ENCODE measurements at places on chromosomes 1 and 21.

GRCh38 chr1:244672946-244673682 lies 20.2 kb downstream of the DESI2 start:
- no peak for DNase-seq

DNA sequence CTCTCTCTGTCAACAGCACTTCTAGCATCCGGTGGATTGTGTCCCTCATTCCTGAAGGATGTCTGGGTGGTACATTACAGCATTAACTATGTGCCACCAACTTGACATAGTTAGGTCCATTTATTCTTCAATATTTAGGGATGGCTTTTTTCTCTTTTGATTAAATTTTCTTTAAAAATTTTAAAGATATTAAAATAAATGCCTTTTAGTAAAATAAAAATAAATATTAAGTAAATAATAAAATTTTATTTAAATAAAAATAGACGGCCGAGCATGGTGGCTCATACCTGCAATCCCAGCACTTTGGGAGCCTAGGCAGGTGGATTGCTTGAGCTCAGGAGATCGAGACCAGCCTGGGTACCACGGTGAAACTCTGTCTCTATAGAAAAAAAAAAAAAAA lies 9.7 kb upstream of the KLHL20 start:
- DNase-seq = no peak

DNA sequence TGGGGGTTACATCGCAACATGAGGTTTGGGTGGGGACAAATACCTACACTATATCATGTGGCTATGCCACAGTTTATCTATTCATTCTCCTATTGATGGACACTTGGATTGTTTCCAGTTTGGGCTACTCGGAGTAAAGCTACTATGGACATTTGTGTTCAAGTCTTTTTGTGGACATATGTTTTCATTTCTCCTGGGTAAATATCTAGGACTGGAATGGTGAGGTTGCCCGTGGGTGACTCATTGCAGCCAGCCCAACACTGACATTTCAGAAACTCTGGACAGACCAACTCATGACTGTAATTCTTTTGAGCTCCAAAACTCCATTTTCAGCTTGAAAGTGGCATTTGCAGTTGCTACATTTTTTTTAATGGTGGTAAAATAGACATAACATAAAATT lies 82.7 kb downstream of the KAZN start:
- no peak for DNase-seq

- no peak for DNase-seq
Observed at GRCh38 chr1:59397139-59397858, 100.4 kb downstream of the FGGY start.

- DNase-seq = no peak
Observed at GRCh38 chr1:63316984-63317816, 5.2 kb upstream of the FOXD3 start.

DNA sequence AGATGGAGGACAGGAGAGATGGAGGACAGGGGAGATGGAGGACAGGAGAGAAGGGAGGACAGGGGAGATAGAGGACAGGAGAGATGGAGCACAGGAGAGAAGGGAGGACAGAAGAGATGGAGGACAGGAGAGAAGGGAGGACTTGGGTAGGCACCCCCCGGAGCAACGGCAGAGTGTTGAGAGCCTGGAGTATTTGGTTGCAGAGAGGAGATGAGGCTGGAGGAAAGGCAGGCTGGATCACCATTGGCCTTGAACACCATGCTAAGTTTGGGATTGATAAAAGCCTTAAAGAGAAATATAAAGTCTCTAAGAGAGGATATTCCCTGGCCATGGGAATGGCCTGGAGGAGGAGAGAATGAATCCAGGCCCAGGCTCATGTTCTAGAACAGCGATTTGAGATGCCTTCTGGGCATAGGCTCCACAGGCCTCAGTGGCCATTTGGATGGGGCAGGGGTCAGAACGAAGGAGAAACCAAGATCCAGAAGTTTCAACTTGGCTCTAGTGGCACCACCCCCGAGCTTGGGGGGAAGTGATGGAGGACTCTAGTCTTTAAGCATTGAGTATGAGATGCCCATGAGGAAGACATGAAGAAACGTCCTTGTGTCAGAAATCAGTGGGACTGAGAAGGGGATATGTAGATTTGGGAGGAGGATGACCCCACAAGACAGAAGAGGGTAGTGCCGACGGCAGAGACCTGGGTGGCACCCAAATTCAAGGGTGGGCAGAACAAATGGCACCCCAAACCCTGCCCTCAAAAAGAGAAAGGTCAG lies 47.9 kb upstream of the EDN2 start:
- DNase-seq = no peak

- DNase-seq = no peak
Observed at GRCh38 chr1:170445096-170445495, 86.9 kb upstream of the GORAB start.

- peak; percentile 5 for DNase-seq
Observed at GRCh38 chr21:45935628-45936027, 45.9 kb upstream of the COL6A1 start.

GRCh38 chr21:27571706-27572105 lies 604.8 kb upstream of the ADAMTS5 start:
- DNase-seq = peak; percentile 59

- DNase-seq = no peak
Observed at GRCh38 chr1:47898133-47898845, 98.9 kb downstream of the TRABD2B start.

DNA sequence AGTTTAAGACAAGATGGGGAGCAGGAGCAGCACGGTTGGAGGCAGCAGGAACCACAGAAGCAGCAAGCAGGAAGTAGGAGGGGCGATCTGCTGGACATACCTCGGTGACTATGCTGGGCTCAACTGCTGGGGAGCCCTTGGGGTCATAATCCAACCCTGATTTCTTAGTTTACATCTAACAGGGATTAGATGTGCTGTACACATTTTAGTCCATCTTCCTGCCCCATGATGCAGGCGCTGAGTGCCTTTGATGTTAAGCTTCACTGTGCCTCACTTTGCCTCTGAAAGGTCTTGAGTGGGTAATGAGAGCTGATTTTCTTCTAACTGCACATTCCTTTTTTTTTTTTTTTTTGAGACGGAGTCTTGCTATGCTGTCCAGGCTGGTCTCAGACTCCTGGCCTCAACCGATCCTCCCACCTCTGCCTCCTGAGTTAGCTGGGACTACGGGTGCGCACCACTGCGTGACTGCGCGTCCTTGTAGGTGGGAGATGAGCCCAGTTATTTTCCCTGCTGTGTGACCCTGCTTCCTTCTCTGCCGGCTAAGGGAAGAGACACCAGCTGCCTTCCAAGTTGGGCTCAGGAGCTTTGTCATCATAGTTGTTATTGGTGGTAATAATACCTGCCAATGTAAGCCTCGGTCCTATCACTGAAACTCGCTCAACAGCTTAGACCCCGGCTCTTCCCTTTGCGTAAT lies 1.1 kb upstream of the RCAN3 start:
- DNase-seq = peak; percentile 11

DNA sequence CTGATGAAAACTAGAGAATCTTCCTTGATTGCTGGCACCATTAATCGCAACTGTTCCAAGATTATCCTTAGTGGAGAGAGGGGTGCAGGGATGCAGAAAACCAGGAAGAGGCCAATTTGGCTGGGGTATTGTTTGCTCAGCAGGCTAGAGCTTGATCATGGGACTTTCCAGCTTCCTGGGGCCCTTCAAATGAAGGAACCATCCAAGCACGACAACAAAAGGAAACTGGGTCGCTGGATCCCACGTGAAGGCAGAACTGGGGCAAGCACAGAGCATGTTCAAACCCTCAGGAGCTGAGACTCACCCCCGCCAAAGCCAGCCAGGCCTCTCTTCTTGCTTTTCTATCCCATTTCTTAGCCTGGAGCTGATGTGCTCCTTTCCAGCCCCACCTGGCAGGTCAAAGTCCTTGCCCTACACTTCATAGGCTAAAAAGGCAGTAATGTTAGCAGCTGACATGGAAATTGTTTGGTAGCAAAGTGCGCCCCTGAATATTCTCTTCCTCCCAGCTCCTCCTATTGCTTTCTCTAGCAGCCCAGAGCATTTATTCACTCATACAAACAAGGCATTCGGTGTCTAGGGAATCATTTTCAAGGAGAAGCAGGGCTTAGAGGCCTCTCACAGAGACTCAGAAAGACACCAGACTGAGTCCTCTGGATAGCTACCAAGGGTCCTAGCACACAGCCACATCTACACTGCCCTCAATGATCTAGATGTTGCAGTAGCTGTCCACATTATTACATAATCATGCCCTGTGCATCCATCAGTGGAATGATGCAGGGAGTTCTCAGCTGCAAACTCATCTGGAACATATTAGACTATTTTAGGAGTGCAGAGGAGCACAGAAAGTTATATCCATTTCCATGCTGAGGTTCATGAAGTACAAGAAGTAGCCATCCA lies 11.5 kb downstream of the KCNA2 start:
- DNase-seq = no peak

DNA sequence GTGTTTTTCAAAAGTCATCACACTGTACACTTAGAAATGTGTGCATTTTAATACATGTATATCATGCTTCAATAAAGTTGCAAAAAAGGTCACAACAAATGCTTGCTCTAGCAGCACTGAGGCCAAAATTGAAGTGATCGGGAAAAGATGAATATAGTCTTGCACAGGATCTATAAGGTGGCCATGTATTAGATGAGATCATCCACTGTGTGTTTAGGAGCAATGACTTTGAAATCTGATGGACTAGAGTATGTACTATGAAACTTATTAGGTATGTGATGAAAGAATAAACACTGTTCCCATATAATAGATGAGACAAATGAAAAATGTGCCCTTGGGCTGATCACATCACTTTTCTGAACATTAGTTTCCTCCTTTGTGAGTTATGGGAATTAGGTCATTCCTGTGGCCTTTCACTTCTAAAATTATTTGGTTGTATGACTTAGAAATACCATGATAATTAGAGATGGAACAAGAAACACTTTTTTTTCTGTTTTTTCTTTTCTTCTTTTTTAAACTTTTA lies 984.6 kb downstream of the ADGRL2 start:
- no peak for DNase-seq

GRCh38 chr1:46547481-46548383 lies 3.7 kb downstream of the KNCN start:
- peak; percentile 34 for DNase-seq

DNA sequence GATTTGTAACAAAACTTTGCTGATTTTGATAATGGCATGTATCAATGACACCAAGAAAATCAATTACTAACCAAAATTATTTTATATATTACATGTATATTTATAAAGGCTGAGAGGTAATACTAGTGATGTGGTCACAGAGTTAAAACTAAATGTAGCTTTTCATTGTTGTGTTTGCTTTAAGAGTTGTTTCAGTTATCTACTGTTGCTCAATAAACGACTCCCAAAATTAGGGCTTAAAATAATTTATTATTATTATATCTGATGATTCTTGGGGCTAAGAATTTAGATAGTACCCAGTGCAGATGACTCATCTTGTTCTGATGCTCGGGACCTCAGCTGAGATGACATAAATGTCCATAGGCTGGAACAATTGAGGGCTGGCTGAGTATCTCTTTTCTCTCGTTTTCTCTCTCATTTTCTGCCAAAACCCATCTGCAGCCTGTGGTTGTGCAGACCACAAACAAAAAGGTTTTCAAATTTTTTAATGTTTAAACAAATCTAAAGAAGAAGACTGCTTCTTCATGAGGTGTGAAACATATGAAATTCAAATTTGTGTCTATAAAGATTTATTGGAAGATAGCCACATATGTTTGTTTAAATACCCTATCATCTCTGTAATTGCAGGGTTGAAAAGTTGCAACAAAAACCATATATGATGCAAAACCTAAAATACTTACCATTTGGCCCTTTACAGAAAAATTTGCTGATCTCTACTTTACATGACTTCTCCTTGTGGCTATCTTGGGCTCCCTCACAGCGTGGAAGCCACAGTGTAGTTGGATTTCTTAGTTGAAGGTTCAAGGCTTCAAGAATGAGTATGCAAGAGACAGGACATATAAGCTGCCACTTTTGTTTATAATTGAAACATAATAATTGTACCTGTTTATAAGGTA lies 14.8 kb upstream of the PTPRC start:
- no peak for DNase-seq

DNA sequence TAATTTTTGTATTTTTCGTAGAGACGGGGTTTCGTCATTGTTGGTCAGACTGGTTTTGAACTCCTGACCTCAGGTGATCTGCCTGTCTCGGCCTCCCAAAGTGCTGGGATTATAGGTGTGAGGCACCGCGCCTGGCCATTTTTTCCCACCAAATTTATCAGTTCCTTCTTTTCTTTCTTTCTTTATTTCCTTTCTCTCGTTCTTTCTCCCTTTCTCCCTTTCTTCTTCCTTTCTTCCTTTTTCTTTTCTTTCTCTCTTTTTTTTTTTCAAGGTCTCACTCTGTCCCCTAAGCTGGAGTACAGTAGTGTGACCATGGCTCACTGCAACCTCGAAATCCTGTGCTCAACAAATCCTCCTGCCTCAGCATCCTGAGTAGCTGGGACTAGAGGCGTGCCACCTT lies 26.4 kb downstream of the MFSD2A start:
- no peak for DNase-seq

GRCh38 chr1:17561247-17561548 lies 21.7 kb downstream of the ARHGEF10L start:
- DNase-seq = no peak

GRCh38 chr21:39263372-39263771 lies 50.1 kb downstream of the BRWD1 start:
- DNase-seq = no peak

- DNase-seq = no peak
Observed at GRCh38 chr1:77970192-77970591, 8.7 kb downstream of the FUBP1 start.

GRCh38 chr1:226670073-226670472 lies 69.0 kb downstream of the ITPKB start:
- DNase-seq = no peak

DNA sequence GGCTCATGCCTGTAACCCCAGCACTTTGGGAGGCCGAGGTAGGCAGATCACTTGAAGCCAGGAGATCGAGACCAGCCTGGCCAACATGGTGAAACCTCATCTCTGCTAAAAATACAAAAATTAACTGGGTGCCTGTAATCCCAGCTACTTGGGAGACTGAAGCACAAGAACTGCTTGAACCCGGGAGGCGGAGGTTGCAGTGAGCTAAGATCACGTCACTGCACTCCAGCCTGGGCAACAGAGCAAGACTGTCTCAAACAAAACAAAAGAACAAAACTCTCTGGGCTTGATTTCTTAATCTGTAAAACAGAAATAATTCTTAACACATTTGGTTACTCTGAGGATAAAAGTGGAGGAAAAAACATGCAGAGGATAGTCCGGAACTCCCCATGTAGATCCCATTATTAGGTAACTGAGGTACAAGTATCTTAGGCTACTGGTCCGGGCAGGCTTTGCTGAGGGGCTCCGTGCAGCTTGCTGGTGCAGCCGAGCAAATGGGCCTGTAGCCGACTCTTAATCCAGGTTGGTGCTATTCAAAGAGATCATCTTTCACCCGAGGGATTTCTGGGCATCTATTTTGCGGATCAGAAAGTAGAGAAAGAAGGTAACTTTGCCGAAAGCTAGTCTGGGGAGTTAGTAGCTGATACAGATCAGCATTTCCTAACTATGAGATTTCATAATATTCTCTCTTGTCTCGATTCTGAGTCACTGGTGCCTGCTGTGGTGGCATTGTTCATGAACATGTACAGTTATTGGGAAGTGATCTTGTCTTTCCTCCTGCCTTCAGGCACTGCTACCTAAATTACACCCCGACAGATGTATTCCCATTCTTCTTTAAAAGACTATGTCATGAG lies 56.8 kb downstream of the NFIA start:
- DNase-seq = peak; percentile 15
